ENCODE measurements at places on chromosomes 16 and 17. TPM values are rescaled to one million over a fixed set of nuclear protein-coding genes. Genes with fewer than 3 reads are reported as not detected.
A peak's percentile ranks its signal among the peaks of the same experiment; 100 is the strongest.

GRCh38 chr17:18356624-18357023 is 6.7 kb downstream of the SHMT1 start:
- DNase-seq, result peak; percentile 25
- H3K36me3 ChIP-seq, result peaks cover 22% of the 10 kb centered on the region
- H3K27me3 ChIP-seq, result no peaks in the 10 kb centered on the region
- no peaks in the 10 kb centered on the region for H3K4me1 ChIP-seq

- no peak for DNase-seq
- H3K27me3 ChIP-seq, result no peaks in the 10 kb centered on the region
Measured at GRCh38 chr17:40307740-40308239, 1.2 kb upstream of the RARA start.

- H3K27me3 ChIP-seq, result peaks cover 22% of the 10 kb centered on the region
- H3K4me3 ChIP-seq, result no peak overlapping the region
- H3K36me3 ChIP-seq, result no peaks in the 10 kb centered on the region
- peak; percentile 42 for DNase-seq
Measured at GRCh38 chr16:1002399-1003166, 21.0 kb downstream of the SOX8 start.

DNA sequence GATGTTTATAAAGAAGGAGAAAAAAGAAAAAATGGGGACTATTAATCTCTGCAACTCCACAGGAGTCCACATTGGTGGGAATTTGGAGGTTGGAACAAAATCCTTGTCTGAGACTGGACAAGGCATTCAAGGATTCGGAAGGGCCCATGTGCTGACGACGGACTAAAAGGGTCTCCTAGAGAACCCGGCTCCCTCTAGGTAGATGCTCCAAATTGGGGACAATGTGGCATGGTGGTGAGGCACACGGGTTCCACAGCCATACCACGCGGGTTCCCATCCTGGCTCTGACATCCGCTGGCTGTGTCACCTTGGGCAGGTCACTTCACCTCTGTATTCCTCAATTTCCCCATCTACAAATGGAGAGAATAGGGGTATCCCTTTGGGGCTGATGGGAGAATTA is 227.4 kb downstream of the C16orf78 start:
- H3K4me3 ChIP-seq, result no peak overlapping the region
- H3K27ac ChIP-seq, result no peak overlapping the region
- no peak for DNase-seq
- no peaks in the 10 kb centered on the region for H3K27me3 ChIP-seq

SLC38A8 gene
- total RNA-seq, result not detected

GRCh38 chr17:2875608-2876007 is 79.4 kb downstream of the RAP1GAP2 start:
- no peaks in the 10 kb centered on the region for H3K27me3 ChIP-seq
- H3K36me3 ChIP-seq, result no peaks in the 10 kb centered on the region
- no peaks in the 10 kb centered on the region for H3K4me1 ChIP-seq
- H3K27ac ChIP-seq, result no peak overlapping the region
- DNase-seq, result no peak

KRT33A gene
- not detected for total RNA-seq

DNA sequence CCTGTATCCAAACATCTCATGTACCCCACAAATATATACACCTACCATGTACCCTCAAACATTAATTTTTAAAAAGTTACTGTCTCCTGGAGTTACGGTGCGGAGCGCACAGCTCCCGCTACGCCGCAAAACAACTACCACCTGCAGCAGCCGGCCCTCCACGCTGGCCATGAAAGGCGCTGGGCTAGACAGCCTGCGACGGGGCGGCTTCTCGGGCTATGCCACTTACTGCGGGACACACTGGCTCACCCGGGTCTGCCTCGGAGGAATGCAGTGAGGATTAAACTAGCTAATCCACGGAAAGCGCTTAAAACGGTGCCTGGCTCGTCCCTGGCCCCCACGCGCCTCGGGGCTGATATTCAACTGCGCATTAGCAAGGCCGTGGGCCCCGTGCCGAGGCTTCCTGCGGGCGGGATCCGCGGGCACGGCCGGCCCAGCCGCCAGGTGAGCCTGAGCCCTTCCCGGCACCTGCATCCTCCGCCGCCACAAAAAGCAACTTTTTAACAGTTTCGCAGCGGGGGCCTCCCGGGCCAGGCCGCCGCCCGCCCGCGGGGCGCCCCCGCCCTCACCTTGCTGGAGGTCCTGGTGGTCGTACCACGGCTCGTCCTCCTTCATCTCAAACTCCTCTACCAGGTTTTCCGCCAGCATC is 633 bp downstream of the CDR2 start:
- no peaks in the 10 kb centered on the region for H3K36me3 ChIP-seq
- peak overlapping the region; percentile 80 for H3K4me3 ChIP-seq
- H3K4me1 ChIP-seq, result peaks cover 54% of the 10 kb centered on the region
- H3K27me3 ChIP-seq, result no peaks in the 10 kb centered on the region

GRCh38 chr17:81831957-81832607 is 1.0 kb downstream of the MCRIP1 start:
- H3K27ac ChIP-seq, result peak overlapping the region; percentile 94
- DNase-seq, result no peak
- H3K4me3 ChIP-seq, result peak overlapping the region; percentile 88
- H3K36me3 ChIP-seq, result no peaks in the 10 kb centered on the region
- H3K4me1 ChIP-seq, result peaks cover 10% of the 10 kb centered on the region
- H3K27me3 ChIP-seq, result no peaks in the 10 kb centered on the region

KRTAP2-1 gene
- not detected for total RNA-seq

DNA sequence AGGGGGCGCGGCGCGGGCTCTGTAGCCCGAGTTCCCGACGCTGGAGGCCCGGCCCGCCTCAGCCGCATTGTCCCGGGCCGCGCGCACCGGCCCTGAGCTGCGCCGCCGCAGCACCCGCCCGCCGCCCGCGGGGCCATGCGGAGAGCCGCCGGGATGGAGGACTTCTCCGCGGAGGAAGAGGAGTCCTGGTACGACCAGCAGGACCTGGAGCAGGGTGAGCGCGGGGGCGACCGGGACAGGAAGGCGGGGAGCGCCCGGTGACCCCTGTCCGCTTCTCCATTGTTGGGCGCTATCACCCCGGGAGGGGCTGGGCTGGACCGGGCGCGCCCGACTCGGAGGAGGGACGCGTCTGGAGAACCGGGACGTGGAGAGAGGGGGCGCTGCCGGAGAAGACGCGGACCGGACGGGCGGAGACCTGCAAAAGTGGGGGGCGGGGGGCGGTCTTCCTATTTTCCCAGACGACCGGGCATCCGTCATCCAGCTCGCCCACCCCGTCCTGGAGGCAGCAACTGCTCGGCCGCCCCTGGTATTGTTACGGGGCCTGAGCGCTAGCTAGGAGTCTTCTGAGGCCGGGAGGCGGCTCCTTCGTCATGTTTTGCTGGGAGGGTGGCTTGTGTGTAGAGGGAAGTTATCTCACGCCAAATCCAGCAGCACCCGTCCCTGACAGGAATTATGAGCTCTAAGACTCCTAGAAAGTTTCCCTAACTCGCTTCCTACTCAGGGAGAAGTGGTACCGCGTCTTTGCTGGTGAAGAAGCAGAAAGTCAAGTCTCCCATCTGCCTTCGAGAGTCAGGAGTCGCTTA is 678 bp downstream of the CDR2L start:
- peak; percentile 78 for DNase-seq
- H3K27me3 ChIP-seq, result no peaks in the 10 kb centered on the region
- peak overlapping the region; percentile 95 for H3K4me3 ChIP-seq
- H3K36me3 ChIP-seq, result no peaks in the 10 kb centered on the region
- H3K4me1 ChIP-seq, result peaks cover 12% of the 10 kb centered on the region

LRRC45 gene
- 12.7 TPM for total RNA-seq

DNA sequence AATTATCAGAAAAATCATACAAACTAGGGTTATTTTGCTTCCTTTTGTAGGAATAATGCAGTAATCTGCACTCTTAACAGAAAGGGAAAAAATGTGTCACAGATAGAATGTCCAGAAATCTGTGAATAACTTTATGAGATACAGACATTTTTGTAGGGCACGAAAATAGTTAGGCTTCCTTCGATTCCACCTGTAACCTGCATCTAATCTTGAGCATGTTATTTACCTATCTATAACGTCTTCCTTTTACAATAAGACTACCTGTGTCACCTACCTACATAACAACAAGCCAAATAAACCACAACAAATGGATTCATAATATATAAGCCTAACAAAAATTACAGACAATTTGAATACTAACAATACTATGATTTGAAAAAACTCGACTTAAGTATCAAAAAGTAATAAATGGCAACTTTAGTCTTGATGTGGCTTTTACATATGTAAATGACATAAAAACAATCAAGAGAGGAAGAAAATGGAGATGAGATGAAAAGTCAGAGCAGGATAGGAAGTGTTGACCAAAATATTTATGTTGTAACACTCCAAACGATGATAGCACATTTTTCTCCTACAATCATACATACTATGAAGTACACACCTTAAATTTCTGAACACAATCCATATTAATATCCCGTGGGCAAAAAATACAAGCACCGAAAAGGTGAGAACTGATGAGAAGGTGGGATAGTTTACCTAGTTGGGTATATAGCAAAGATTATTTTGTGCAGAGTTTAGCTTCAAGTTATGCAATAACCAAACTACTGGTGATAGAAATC is 2.5 kb downstream of the STAT5B start:
- no peaks in the 10 kb centered on the region for H3K27me3 ChIP-seq
- H3K27ac ChIP-seq, result peak overlapping the region; percentile 19
- H3K4me3 ChIP-seq, result no peak overlapping the region
- no peaks in the 10 kb centered on the region for H3K36me3 ChIP-seq
- no peak for DNase-seq

DNA sequence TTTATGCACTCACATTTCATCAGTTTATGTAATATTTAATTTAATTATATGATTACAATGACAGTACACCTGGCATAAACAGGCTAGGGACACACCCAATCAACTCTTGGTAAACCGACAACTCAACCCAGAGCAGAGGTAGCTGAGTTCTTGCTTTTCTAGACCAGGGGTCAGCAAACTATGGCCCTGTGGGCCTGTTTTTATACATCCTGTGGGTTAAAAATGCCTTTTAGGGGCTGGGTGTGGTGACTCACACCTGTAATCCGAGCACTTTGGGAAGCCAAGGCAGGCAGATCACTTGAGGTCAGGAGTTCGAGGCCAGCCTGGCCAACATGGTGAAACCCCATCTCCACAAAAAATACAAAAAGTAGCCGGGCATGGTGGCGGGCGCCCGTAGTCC is 99.2 kb upstream of the TMEM97 start:
- H3K4me3 ChIP-seq, result no peak overlapping the region
- no peak overlapping the region for H3K27ac ChIP-seq
- DNase-seq, result no peak
- H3K4me1 ChIP-seq, result no peaks in the 10 kb centered on the region
- H3K27me3 ChIP-seq, result no peaks in the 10 kb centered on the region

VPS35 gene
- 63.2 TPM for total RNA-seq

SLC16A13 gene
- 3.5 TPM for total RNA-seq

OR1A1 gene
- not detected for total RNA-seq

DNA sequence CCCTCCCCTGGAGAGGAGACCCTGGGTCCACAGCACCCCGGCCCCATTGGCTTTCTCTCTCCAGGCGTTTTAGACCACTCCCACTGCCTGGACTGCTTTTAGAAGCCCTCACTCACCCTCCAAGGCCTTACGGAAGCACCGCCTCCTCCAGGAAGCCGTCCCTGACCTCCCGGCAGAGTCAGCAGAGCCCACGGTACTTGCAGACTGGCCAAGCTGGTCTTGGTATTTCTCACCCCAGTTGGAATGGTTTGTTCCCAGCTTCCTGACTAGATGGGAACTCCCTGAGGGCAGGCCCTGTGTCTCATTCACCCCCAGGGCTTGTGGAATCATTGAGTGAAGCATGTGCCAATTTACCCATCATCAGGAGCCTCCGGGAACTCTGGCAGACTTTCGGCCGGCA is 9.2 kb downstream of the SCGB1C2 start:
- no peaks in the 10 kb centered on the region for H3K27me3 ChIP-seq
- DNase-seq, result no peak
- H3K4me1 ChIP-seq, result peaks cover 2% of the 10 kb centered on the region

DNA sequence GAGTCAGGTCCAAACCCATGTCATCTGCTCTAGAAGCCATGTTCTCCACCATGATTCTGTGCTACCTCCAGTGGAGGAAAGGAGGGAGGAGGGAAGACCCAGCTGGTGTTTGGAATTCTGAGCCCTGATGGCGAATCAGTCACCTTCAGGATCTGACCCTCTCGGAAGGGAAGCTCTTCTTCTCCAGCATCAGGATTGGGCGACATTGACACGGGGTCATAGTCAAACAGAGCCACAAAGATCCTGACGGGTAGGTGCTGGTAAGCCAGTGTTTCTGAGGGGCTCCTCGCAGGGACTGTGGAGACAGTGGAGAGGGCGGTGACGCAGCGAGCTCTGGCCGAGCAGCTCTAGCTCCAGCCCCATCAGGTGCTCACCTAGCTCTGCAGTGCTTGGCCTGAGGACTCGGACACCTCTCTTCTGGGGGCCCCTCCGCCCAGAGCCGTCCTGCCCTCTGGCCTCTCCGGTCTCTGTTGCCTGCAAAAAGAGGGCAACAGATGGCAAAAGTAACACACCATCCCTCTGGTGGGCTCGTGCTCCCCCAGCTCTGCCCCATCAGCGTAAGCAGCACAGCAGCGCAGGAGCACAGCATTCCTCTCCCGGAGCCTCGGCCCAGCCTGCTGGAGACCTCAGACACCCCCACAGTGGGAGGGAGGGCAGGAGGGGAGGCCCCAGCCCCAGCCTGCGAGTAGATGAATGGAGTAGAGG is 21.0 kb downstream of the TSPOAP1 start:
- no peaks in the 10 kb centered on the region for H3K27me3 ChIP-seq
- no peak for DNase-seq
- H3K4me1 ChIP-seq, result no peaks in the 10 kb centered on the region
- H3K36me3 ChIP-seq, result no peaks in the 10 kb centered on the region

SDK2 gene
- total RNA-seq, result 3.4 TPM

GRCh38 chr16:81478876-81479511 is 34.4 kb downstream of the CMIP start:
- no peaks in the 10 kb centered on the region for H3K27me3 ChIP-seq
- no peak overlapping the region for H3K4me3 ChIP-seq
- H3K4me1 ChIP-seq, result peaks cover 7% of the 10 kb centered on the region
- DNase-seq, result peak; percentile 73
- no peaks in the 10 kb centered on the region for H3K36me3 ChIP-seq

SCNN1B gene
- 536 TPM for total RNA-seq

GRCh38 chr17:13864521-13864920 is 204.8 kb upstream of the COX10 start:
- no peaks in the 10 kb centered on the region for H3K4me1 ChIP-seq
- H3K36me3 ChIP-seq, result no peaks in the 10 kb centered on the region
- H3K27ac ChIP-seq, result no peak overlapping the region
- H3K27me3 ChIP-seq, result no peaks in the 10 kb centered on the region
- DNase-seq, result no peak

KCNJ2 gene
- 23.9 TPM for total RNA-seq

CCDC200 gene
- not detected for total RNA-seq

- peak overlapping the region; percentile 79 for H3K4me3 ChIP-seq
- DNase-seq, result peak; percentile 46
- H3K4me1 ChIP-seq, result peaks cover 52% of the 10 kb centered on the region
Measured at GRCh38 chr16:85027958-85028684, 526 bp downstream of the KIAA0513 start.

DNA sequence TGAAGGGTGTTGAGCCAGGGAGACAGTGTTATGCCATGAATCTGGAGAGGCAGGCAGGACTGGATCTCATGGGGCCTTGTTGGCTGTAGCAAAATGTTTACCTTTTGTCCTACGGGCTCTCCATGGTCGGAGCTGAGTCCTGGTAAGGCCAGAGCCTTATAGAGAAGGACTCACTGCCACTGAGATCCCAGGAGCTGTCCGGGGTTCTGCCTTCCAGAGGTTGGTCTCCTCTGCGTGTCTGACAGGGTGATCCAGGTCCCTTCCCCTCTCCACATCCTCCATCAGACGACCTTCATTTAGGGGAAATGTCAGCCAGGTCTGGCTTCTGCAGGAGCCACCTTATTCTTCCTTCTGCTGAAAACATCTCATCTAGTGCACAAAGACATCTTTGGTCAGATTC is 285.2 kb upstream of the N4BP1 start:
- H3K27me3 ChIP-seq, result no peaks in the 10 kb centered on the region
- no peak overlapping the region for H3K4me3 ChIP-seq
- no peak overlapping the region for H3K27ac ChIP-seq
- no peaks in the 10 kb centered on the region for H3K36me3 ChIP-seq
- no peak for DNase-seq
- H3K4me1 ChIP-seq, result no peaks in the 10 kb centered on the region
